NCI-H2029 (cell line): ENCODE measurements at places on chromosomes 5 and 9.

DNA sequence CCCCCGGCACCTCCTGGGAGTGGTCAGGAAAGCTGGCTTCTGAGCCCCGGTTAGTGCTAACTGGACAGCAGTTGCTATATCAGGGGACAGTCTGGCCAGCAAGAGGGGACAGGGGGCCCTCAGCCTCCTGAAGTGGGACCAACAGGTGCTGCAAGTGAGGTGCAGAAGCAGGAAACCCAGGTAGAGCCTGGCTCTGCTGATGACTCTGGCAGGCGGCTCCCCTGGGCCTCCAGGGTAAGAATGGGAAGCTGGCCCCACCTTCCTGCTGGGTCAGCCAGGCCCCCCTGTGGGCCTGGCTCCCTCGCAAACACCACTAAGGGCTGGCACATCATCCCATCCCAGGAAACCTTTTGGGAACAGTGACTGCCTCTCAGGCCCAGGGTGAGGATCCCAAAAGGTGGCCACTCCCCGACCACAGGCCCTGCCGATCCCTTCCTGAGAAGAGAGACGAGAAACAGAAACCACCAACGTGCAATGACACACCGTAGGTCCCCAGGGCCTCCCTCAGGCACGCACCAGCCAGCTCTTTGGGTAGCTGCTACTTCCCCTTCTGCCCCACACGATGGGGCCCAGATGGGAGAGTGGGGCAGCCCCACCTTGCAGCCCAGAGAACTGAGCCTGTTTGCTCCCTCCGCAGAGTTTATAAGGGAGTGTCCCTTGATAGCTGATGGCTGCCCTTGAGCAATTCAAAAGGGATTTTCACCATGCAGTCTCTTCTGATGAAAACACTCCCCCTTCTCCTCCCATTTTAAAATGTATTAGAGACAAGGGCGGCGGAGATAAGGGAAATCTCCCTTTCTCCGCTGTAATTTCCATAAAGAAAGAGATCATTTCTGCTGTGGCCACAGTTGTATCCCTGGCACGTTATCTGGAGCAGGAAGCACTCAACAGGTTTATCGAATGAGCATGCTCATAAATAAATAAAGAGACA lies 76.8 kb downstream of the STK10 start:
- no peak for DNase-seq

DNA sequence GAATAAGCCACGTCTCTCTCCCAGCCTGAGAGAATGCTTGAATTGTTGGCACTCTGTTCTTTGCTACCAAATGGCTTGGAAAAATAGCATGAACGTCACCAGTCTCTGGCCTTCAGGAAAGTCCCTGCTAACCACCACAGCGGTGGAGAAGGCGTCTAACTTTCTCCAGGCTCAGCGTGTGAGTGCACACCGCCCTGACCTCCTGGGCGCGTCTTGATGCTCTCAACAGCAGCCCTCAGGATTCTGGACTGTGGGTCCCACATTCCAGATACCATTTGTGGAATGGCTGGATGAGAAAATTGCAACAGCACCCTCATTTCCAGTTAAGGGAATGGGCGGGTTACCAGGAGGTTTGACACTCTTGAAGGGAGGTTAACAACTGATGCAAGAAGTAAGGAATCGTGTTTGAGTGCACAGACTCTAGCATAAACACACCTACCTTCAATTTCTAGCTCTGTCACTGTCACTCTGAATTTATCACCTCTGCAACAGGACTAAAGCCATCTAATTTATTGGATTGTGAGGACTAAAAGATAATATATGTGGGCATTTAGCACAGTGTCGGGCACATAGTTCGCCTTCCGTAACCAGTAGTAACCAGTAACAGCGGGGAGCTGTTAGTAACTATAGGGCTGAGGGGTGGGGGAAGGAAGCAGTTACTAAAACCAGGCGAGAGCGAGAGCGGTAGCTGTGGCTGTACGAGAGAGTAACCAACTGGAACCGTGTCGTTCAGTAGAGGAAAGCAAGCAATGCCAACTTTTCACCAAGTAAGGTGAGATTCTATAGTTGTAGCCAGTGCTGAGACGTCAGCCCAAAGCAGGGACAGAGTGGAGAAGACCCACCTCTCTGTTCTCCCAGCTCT lies 807 bp upstream of the PLGRKT start:
- no peak for DNase-seq

GRCh38 chr5:55421074-55421529 lies 113.3 kb downstream of the MTREX start:
- no peak for DNase-seq

- DNase-seq, result no peak
Observed at GRCh38 chr5:104344809-104345208, 782.2 kb upstream of the NUDT12 start.
